ENCODE measurements at places on chromosomes 6 and 20. TPM values are rescaled to one million over a fixed set of nuclear protein-coding genes. Genes with fewer than 3 reads are reported as not detected.

DNA sequence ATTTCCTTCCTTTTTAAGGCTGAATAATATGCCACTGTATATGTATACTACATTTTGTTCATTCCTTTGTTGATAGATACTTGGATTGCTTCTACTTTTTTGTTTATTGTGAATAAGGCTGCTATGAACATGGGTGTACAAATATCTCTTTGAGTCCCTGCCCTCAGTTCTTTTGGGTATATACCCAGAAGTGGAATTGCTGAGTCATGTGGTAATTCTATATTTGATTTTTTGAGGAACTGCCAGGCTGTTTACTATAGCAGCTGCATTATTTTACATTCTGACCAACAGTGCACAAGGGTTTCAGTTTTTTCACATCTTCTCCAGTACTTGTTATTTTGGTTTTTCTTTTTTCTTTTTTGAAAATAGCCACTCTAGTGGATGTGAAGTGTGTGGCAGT lies 34.1 kb downstream of the CDS2 start:
- DNase-seq: no peak

DNA sequence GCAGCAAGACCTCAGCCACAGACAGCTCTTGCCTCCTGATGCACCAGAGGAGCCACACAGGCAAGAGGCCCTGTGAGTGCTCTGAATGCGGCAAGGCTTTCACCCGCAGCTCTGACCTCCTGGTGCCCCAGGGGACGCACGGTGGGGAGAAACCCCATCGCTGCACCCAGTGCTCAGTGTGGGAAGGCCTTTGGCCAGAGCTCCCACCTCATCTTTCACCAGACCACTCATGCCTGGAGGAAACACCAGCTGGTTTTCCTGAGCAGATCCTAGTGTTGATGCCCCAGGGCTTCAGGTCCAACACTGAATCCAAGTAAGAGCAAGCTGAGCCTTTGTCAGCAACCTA lies 37.0 kb upstream of the XRN2 start:
- DNase-seq: no peak

- DNase-seq: no peak
Observed at GRCh38 chr6:20830576-20830975, 296.3 kb downstream of the CDKAL1 start.

DNA sequence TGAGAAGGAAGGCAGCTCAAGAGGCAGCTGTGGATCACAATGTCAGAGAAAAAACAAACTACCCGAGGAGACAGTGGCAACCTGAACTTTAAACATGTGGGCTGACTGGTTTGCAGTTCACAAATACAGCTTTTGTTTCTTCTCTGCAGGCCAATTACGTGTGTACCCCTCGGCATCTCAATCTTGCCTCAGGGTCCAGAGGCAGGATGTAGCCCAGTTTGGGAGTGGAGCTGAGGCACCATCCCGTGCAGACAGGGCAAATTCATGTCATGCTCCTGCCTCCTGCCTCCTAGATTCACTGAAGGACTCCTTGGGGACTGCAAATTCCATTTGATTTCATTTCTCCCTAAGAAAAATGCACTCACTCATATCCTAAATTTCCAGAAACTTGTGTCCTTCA lies 94.2 kb upstream of the KCNK16 start:
- no peak for DNase-seq

DNA sequence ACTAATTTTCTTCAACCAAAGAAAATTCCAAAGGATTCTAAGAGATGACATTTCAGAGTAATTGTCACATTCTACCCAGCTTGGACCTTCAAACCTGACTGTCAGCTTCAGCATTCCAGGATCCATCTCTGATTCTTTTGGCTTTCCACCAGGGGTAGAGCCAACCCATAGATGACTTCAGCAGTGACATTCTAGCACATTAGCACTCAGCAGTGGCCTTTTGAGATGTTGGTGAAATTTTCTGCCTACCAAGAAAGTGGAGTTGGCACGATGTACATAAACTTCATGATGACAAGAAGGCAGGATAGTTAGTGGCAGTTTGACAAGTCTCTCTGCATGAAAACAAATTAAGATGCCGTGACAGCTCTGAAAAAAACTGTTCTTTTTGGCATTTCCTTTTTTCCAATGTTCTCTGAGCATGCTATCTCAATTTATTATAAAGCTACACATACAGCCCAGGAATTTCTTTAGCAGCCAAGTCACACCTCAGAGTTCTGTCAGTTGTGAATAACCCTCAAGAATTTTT lies 466.5 kb upstream of the RNF217 start:
- DNase-seq: no peak

DNA sequence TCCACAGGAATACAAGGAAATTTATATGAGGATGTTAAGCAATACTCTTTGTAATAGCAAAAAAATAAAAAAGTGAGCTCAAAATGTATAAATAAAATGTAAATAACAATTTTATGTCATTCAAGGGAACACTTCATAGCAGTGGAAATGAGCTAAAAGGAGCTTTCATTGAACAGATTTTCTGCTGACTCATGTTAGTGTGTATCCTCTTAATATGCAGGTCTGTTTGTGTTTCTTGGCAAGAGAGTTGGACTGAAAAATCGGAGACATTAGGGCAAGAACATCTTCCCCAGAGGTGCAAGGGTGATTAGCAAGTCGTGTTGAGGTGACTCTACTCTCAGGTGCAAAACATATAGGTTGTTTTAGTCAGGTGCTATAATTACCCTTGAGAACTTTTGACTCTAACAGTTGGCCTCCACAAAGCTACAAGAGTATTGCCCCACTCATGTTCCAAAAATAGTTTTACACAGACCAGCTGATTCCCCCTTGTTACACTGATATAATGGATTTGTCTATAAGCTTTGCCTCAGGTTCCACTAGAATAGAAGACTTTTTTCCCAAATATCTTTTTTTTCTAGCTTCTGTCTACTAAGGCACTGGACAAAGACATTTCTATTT lies 702.9 kb downstream of the TENT5A start:
- DNase-seq: no peak

TP53TG5 gene
- polyA plus RNA-seq: 1.5 TPM

DNA sequence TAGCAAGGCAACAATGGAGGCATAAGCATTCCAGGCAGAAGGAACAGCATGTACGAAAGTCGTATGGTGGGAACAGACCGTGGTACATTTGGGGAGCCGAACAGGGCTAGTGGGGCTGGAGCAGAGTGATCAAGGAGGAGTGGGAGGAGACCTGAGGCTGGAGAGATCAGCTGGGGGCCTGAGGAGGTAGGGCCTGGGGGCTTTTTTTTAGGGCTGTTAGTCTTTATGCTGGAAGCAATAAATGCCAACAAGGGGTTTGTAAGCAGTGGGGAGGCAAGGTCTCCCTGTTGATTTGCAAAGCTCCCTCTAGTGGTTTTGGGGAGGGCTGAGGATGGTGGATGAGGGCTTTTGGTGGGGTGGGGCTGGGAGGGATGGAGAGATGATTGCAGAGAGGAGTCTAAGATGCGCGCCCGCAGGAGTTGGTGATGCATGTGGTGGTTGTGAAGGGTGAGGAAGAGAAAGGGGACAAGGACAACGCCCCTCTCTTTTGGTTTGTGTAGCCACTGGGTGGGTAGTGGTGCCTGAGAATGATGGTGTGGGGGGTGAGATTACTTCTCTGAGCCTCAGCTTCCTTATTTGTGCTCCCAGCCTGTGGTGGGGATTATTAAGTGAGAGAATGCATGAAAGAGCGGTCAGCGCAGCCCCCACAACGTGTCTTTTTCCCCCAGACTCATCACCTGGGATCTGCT lies 74.1 kb upstream of the TOX2 start:
- no peak for DNase-seq

LZTS3 gene
- polyA plus RNA-seq: 13.6 TPM

- DNase-seq: no peak
Observed at GRCh38 chr6:33053230-33053629, 20.2 kb downstream of the HLA-DPA1 start.

PSMB9 gene
- 23.3 TPM for polyA plus RNA-seq

DNA sequence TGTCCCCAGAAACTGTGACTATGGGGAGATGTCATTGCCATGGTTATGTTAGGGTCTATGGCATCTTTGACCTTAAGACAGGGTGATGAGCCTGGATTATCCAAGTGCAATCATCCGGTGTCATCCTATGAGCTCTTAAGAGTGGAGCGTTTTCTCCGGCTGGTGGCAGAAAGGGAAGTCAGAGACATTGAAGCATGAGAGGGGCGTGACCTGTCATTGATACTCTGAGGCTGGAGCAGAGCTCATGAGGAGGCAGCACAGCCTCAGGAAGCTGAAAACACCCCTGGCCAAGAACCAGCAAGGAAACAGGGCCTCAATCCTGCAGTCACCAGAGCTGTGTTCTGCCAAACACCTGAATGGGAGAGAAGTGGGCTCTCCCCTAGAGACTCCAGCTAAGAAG lies 59.6 kb downstream of the ANKRD60 start:
- no peak for DNase-seq

- no peak for DNase-seq
Observed at GRCh38 chr6:30837870-30838269, 46.4 kb upstream of the DDR1 start.

TINAG gene
- 0.15 TPM for polyA plus RNA-seq

GRCh38 chr20:400454-401275 lies 7.4 kb upstream of the RBCK1 start:
- no peak for DNase-seq

XKR7 gene
- not detected for polyA plus RNA-seq

DNA sequence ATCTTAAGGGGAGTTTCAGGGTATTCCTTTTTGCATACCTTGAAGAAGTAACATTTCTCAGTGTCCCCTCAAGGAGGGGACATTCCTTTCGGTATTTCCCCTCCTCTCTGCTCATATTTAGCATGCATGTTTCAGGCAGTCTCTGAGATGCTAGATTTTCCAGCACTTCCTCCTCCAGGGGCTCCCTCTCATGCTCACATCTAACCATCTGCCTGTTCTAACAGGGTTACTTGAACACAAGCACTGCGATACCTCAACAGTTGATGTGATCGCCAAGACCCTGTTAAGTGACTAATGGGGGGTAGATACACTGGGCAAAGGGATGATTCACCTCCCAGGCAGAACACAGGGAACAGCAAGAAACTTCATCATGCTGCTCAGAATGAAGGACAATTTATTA lies 12.9 kb upstream of the MCM3 start:
- DNase-seq: no peak

ATP5F1E gene
- polyA plus RNA-seq: 130 TPM

LTA gene
- not detected for polyA plus RNA-seq
